Foreskin melanocyte (primary cell): ENCODE measurements at places on chromosomes 12 and 14.

GRCh38 chr14:91388551-91388975, 29.1 kb downstream of the CCDC88C start:
- no peak for DNase-seq

DNA sequence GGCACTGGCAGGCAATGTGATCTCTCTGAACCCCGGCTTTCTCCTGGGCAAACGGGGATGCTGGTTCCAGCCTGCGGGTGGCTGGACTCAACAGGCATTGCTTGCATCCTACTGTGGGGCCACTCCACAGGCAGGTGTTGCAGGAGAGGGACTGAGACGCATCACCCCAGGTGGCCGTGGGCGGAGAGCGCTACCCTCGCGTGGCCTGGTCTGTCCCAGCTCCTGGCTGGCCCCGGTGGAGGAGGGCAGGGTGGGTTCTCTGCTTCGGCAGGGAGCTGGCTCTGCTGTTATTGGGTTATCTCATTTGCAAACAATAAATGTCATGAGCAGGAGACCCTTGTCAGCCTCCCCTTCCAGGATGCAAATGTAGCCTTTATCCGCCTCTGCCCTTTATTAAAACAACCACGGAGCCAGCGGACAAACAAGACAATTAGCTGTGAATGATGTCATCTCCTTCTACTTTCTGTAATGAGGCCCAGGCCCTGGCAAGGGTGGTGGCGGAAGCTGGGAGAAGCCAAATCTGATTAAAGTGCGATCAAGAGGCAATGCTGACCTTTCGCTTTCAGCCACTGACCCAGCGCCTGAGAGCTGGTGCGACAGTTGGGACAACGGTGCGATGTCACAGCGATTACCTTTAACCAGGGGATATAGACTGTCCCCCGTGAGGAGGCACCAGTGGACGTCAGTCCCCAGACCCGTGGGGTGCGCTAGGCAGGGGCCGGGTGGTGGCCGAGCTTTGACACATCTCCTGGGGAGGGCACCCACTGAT, 161.8 kb downstream of the KIF26A start:
- DNase-seq, result no peak

DNA sequence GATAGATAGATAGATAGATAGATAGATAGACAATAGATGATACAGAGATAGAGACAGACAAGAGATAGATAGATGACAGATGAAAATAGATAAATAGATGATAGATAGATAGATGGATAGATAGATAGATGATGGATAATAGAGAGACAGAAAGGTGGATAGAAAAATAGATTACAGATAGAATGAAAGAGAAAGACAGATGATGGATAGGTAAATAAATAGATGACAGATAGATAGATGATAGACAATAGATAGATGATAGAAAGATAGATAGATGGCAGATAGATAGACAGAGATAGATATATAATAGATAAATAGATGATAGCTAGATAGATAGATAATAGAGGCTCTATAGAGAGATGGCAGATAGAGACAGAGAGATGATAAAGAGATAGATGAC, 523.0 kb downstream of the BCL11B start:
- DNase-seq, result no peak

GRCh38 chr12:123033392-123034021, 53.0 kb downstream of the ARL6IP4 start:
- DNase-seq, result no peak

GRCh38 chr14:85380881-85381280, 149.1 kb upstream of the FLRT2 start:
- DNase-seq, result no peak

DNA sequence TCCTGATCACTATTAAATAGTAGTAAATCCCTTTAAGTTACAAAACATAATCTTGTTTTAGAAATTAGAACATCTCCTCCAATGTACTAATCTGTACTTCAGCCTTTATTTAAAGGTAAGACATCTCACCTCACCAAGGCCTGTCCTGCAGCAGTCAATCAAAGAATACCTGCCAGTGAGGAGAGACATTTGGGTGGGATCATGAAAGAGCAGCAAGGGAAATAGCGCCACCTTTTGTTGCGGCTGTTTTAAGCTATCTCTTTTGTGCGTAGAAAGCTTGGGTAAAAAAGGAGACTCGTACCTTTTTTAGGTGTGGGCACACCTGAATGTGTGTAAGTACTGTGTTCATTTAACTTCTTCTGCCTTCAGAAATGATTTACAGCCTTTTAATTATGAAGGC, 117.8 kb upstream of the TMTC1 start:
- DNase-seq, result no peak

DNA sequence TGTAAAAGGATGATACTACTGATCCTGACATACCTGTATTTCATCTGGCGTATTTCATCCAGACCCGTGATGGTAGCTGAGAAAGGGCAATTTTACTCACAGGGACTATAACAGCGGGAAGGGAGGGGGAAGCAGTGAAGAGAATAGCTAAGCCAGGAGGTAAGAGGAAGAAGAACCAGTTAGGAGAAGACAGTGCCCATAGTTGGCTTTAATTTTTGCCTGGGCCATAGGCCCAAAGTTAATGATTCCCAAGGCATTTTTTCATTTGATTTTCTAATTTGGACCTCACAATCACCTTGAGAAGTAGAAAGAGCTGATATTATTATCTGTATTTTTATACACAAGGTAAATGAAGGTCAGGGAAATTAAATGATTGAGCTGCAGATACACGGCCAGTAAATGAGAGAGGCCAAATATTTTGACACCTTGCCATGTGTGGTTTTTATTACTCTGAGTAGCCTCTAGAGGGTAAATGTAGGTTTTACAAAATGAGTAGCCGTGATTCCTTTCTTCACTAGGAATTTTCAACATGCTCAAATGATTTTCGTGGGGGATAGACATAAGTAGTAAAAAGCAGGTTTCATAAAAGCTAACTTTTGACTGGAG, 382.2 kb downstream of the FUT8 start:
- no peak for DNase-seq

DNA sequence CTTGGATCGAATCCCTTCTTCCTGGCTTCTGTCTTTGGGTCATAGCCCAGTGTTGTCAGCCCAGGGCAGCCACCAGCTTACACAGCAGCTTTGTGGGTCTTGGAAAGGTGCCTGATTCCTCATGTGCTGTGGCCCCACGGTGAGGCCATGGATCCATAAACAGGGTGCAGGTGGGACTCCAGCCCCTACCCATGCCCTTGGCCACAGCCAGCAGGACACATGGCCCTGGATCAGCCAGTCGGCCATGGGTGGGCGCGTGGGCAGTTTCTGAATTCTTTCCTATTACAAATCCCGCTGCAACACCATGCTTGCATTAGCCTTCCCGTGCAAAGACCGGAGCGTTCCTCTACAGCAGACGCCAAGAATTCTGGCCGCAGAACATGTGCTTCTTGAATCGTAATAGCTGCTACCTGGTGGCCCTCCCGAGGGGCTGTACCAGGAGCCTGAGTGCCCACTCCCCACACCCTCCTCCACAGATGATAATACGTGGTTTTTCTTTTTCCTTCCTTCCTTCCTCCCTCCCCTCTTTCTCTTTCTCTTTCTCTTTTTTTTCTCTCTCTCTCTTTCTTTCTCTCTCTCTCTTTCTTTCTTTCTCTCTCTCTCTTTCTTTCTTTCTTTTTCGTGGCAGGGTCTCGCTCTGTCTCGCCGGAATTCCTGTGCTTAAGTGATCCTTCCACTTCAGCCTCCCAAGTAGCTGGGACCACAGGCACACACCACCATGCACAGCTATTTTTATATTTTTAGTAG, 2.9 kb upstream of the MMP17 start:
- no peak for DNase-seq
